ENCODE measurements at places on chromosomes 3 and 15.

DNA sequence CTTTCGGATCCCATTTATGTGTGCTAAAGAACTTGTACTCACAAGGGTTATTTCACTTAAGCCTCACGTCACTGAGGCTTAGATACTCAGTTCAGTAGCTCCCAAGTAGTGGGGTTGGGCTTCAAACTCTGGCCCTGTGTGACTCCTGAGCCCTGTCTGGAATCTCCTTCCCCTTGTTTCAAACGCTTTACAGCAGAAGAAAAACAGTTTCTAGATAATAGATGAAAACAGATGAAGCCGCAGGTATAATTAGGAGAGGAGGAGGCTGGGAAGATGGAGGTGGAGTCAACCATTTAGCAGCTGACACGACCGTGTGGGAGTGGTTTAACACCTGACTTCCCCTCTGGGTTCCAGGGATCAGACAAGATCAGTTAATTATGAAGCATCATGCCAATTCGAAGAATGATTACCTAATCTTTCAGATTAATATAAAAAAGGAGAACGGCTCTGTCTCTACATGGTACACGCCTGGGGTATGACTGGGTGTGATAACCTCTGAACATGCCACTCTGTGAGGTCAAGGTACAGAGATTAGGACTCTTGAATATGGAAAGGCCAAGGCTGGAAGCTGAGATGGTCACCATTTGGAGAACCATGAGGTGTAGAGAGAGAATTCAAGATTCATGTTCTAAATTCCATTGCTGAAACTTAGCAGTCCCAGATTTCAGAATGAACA, 31.1 kb downstream of the TPM1 start:
- no peak for DNase-seq

- no peak for DNase-seq
Observed at GRCh38 chr15:39230908-39231285, 350.0 kb upstream of the THBS1 start.

DNA sequence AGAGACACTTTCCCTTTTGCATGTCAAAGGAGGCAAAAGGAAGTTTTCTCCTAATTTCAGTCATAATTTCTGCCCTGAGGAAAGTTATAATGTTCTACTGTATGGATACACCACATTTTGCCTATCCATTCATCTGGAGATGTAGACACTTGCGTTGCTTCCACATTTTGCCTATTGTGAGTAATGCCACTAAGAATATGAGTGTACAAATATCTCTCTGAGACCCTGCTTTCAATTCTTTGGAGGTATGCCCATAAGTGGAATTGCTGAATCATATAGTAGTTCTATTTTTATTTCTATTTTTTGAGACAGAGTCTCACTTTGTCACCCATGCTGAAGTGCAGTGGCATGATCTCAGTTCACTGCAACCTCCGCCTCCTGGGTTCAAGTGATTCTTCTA, 3.6 kb upstream of the CD276 start:
- no peak for DNase-seq

GRCh38 chr3:195148549-195148948, 122.4 kb downstream of the XXYLT1 start:
- DNase-seq: no peak

DNA sequence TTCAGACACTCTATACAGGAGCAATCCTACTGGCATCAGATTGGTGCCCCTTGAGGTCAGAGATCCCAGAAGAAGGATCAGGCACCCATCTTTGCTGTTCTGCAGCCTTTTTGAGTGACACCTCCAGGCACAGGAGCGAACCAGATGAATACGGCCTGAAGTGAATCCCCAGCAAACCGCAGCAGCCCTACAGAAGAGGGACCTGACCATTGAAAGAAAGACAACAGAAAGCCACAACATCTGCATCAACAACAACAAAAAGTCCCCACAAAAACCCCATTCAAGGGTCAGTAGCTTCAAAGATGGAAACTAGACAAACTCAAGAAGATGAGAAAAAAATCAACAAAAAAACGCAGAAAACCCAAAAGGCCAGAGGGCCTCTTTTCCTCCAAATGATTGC, 130.4 kb downstream of the PPM1L start:
- DNase-seq: no peak

GRCh38 chr15:41827290-41827879, 507 bp upstream of the JMJD7 start:
- DNase-seq: no peak

GRCh38 chr3:183309276-183309675, 56.2 kb downstream of the B3GNT5 start:
- DNase-seq: no peak

DNA sequence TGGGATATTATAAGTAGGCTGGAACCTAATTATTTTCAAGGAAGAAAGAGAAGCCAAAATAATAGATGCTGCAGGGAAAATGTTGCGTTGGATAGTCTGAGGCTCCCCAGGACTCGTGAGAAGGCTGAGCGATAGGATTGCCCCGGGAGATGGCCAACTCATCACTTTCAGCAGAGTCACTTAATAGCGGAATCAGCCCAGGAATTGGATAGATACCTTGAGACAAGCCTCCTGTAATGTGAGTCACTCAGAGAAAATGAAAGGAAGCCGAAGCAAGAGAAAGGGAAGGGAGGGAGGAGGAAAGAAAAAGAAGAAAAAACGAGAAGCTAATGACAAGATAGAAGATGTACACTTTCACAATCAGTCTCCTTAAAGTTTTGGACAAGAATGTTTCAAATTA, 94.3 kb downstream of the SQOR start:
- no peak for DNase-seq

- no peak for DNase-seq
Observed at GRCh38 chr3:129231331-129232119, 17.9 kb upstream of the COPG1 start.

DNA sequence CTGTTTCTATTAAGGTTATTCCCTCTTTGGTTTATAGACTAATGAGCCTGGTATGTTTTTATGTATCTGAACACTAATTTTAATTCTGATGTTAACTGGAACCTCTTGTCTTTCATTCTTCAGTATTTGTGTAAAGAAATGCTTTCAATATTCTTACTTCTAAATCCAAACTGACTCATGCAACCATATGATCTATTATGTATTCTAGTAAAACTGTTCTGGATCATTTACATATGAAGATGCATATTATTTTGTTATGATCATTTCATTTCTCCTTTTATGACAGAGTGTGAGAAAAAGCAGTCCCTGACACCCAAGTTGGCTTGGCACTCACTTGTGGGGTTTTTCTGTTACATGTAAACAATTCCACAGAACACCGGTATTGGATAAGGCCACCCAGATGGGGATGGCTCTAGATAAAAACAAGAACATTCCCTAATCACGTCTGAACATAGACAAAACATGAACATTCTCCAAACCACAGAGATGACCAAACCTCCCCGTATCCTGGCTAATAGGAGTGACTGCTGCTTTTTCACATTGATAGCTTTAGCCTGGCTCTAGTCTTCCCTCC, 72.2 kb upstream of the EPHB3 start:
- no peak for DNase-seq

DNA sequence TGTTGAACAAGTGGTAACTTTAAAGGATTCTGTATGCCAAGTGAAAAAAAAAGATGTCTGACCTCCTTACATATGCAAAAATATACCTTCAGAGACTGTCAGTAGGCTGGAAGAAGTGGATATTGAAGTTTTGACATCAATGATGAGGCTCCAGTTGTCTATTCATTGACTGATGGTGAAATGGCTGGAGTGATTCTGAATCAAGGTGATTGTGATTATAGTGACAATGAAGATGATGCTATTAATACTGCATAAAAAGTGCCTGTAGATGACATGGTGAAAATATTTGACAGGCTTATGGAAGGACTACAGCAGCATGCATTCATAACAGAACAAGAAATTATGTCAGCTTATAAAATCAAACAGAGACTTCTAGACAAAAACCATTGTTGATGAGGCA, 4.1 kb downstream of the CCR8 start:
- no peak for DNase-seq

- DNase-seq: no peak
Observed at GRCh38 chr3:138351151-138351550, 2.8 kb downstream of the MRAS start.

- no peak for DNase-seq
Observed at GRCh38 chr3:112871735-112872134, 25.1 kb upstream of the CD200R1L start.

Measured in HTR-8/SVneo (cell line).